ENCODE measurements at places on chromosomes 4 and X.

GRCh38 chrX:81202456-81202819, 536 bp downstream of the SH3BGRL start:
- no peak for DNase-seq

DNA sequence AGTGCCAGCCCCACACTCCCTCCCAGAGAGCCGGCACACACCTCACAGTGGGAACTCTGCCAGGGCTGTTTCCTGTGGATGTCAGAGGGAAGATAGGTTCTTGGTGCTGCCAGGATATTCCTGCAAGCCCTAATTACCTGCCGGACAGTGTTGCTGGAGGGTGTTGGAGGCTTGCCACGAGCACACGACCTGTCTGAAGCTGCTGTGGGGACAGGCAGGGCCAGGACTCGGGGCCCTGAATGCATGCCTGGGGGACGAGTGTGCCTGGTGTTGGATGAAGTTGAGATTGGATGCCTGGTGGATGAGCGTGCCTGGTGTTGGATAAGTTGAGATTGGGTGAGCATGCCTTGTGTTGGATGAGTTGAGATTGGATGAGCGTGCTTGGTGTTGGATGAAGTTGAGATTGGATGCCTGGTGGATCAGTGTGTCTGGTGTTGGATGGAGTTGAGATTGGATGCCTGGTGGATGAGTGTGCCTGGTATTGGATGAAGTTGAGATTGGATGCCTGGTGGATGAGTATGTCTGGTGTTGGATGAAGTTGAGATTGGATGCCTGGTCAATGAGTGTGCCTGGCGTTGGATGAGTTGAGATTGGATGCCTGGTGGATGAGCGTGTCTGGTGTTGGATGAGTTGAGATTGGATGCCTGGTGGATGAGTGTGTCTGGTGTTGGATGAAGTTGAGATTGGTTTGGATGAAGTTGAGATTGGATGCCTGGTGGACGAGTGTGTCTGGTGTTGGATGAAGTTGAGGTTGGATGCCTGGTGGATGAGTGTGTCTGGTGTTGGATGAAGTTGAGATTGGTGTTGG, 23.2 kb upstream of the UVSSA start:
- no peak for DNase-seq

DNA sequence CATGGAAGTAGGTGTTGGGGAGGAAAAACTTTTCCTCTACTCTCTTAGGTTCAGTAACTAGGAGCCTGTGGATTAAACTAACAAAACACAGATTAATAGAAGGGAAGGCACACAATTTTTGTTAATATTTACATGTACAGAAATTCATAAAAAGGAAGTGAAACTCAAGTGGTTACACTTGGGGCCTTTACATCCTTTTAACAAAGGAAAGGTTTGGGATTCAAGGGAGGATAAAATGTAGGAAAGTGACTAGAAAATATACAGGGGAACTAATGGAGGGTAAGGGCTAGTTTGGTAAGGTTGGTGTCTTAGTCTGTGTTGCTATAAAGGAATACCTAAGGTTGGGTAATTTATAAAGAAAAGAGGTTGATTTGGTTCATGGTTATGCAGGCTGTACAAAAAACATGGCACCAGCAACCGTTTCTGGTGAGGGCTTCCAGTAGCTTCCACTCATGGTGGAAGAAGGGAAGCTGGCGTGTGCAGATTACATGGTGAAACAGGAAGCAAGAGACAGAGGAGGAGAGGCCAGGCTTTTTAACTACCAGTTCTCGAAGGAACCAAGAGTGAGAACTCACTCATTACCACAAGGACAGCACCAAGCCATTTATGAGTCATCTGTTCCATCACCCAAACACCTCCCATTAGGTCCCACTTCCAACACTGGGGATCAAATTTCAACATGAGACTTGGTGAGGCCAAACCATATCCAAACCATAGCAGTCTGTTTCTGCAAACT, 124.4 kb downstream of the CHRDL1 start:
- DNase-seq, result no peak

DNA sequence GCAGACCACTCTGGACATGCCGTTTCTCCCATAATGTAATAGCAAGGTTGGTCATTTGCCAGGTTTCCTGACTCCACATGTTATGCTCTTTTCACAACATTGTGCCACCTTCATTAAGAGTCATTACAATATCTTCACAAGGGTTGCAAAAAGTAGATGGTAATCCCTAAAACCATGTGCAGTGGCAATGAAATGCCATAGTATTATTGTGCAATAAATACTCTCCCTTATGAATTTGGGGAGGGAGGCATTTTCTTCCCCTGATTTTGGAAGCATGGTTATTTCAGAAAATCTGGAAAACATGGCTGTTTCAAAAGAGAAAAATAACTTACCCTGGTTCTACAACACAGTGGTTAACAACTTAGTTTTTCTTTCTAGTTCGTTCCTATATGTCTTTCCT, 75.1 kb downstream of the BLTP1 start:
- DNase-seq, result no peak

- DNase-seq, result peak; percentile 50
Observed at GRCh38 chrX:112841114-112841819, 636 bp upstream of the AMOT start.

- DNase-seq, result no peak
Observed at GRCh38 chr4:97498875-97499274, 644.4 kb downstream of the STPG2 start.

GRCh38 chr4:173511787-173512361, 18.2 kb downstream of the HAND2 start:
- no peak for DNase-seq

GRCh38 chrX:16458208-16458607, 191.8 kb upstream of the S100G start:
- no peak for DNase-seq

- DNase-seq, result peak; percentile 11
Observed at GRCh38 chr4:105061136-105061696, 85.5 kb upstream of the TET2 start.

- no peak for DNase-seq
Observed at GRCh38 chr4:76219299-76220055, 5.9 kb upstream of the SCARB2 start.

DNA sequence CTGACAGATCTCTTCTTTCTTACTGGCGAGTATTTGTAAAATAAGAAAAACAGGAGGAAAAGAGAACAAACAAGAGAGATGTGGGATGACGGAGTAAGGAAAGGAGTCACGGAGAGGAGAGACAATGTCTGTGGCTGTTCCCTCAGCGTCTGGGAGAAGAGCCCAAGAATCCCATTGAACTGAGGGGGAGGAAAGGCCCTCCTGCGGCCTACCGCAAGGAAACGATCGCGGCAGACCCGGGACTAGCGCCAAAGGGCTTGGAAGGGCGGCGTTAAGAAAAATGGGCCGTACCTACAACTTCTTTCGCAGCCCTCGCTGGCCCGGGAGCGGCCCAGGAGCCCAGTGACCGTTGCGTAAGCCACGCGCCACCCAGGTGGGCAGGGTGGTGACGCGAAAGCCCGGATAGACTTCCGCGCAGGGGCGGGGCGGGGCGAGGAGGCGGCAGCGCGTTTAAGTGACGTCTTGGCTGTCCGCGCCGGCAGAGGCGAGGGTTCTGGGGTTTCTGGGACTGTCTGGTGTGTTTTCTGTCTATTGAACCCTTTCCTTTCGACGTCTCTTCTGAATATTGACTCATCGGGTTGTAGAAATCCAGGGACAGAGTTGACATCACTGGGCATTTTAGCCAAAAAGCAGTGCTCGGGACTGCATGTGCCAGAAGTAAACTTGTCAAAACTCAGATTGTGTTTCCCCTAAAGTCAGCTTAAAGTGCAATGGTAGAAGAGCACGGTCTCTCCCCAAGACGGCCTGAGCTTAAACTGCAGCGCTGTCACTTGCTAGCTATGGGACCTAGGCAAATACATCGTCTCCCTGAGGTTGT, at the start of gene SLC9B1:
Gene SLC9B1 (minus strand): TSS at position 398 of the 817 bp plus-strand sequence. CDS start 27,994 bp downstream, outside the sequence.
- peak; percentile 91 for DNase-seq

GRCh38 chrX:152926923-152927322, 29.1 kb downstream of the ZNF185 start:
- DNase-seq, result no peak

GRCh38 chrX:100409610-100410590, at the start of gene PCDH19:
Gene PCDH19 (minus strand): TSS chrX:100410273. CDS start chrX:100408597, 1,676 bp downstream.
- DNase-seq, result peak; percentile 32

GRCh38 chr4:61812171-61812570, 612.0 kb downstream of the ADGRL3 start:
- no peak for DNase-seq

DNA sequence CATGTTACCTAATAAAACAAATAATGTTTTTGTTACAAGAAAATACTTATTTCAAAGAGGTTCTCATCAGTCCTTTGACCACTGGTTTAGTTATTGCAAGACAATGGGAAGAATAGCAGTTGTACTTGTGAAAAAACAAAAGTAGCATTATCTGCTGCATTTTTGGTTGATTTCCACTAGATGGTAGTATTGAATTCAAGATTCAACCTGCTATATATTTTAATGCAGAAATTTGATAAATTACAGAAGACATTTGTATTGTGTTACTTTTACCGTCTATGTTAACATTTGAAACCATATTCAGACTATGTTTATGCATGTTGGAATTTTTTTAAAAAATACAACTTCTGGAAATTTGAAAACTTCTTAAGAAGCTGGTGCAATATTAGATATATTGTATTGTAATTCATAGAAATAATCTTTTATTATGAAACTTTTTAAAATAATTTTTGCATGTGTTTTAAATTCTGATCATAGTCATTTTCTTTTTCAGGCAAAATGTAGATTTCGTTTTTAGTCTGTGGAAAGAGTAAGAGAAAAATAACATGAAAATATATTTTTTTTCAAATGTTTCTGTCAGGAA, 56.4 kb downstream of the SPCS3 start:
- no peak for DNase-seq

GRCh38 chr4:177339477-177340374, 30.1 kb downstream of the NEIL3 start:
- no peak for DNase-seq

GRCh38 chrX:107725761-107726555, 49.6 kb downstream of the TSC22D3 start:
- no peak for DNase-seq

DNA sequence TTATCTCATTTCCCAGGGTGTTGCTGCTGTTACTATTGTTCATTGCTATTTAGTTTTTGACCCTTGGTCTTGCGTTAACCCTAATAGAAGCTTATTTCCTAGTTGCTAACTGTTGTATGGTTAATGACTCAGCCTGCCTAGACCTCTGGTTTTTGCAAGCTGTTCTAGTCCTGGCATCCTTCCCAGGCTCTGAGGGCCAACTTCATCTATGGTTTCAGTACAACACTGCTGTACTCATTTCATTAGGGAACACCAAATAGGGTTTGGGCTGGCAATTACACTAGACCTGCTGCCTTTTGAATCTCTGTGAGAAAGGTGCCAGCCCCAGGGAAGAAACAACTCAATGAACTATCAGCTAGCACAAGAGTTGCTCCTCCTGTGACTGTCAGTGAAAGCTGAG, 59.6 kb downstream of the DCX start:
- DNase-seq, result no peak

- no peak for DNase-seq
Observed at GRCh38 chr4:110626532-110627153, 3.8 kb upstream of the PITX2 start.

GRCh38 chr4:3744901-3745300, 21.3 kb upstream of the ADRA2C start:
- DNase-seq, result no peak

GRCh38 chrX:131059246-131059645, 1.1 kb downstream of the ARHGAP36 start:
- DNase-seq, result no peak

GRCh38 chr4:185018834-185019455, 655 bp downstream of the HELT start:
- no peak for DNase-seq

DNA sequence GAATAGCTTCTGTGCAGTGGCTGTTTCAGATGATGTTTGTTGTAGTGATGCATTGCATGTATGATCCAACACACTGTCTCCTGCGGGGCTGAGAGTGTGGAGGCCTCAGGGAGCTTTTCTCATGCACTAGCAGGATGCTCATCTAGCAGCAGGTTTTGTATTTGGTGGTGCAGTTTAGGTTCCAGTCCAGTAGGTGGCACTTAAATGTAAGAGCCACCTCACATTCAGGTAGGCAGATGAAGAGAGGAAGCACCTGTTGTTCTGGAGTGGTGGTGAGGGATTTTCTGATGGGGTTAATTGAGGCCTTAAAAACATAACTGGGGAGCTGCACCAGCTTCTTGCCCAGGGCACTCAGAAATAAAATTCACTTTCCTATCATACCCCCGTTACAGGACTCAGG, 300.9 kb downstream of the SPIN4 start:
- DNase-seq, result no peak

DNA sequence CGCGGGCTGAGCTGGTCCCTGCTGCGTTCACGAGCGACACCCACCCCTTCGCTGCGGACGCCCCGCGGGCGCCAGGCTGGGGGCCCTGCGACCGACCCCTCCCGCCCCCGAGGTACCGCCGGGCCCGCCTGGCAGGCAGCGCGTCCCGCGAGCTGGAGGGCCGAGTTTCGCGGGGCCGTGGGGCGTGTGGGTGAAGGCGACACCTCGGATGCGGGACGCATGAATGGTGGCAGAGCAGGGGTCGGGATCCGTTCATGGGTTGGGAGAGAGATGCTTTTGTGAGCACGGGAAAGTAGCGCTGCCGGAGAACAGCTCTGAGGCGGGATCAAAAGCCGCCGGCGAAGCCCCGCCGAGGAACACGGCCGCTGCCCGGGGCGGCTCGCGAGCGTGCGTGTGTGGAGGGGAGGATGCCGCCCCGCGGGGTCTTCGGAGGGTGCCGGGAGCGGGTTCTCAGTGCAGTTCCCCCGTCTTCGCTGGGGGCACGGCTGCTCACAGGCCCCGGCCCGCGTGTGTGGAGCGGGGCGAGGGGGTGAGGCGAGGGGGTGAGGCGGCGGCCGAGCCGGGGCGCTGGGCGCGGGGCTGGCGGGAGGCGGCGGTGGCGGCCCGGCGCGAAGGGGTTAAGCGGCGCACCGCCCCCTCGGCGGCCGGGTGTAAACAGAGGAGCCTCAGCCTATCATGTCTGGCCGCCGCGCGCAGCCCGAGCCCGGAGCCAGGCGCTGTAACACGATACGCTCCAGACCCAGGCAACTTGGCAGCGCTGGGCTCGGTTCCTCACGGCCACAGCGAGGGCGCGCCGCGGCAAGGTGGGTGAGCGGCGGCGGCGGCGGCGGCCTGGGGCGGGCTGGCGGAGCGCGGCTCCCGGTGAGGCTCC, 205.3 kb downstream of the TENM3 start:
- DNase-seq, result peak; percentile 20

- DNase-seq, result no peak
Observed at GRCh38 chrX:150332023-150332422, 31.1 kb upstream of the MAMLD1 start.

DNA sequence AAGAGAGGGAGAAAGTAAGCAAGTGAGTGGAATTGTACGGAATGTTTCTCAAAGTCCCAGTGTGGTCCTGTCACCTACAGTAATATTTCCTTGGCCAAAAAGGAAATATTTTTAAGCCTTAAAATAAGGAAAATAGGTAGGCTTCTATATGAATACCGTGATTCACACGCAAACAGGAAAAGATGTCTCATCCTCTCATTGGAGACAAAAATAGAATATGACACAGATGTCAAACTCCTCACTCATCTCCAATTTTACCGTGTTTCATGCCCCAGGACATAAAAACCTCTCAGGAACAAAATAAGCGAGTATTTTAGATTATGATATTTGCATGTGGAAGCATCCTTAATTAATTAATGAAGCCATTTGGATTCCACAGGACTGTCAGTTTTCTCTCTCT, 1269.5 kb downstream of the RAPGEF2 start:
- DNase-seq, result no peak
